ENCODE measurements at places on chromosomes 6 and 20. TPM values are rescaled to one million over a fixed set of nuclear protein-coding genes. Genes with fewer than 3 reads are reported as not detected.

The FAXC gene
- not detected for total RNA-seq

The IMPG1 gene
- total RNA-seq: not detected

The MANEA gene
- total RNA-seq: 15.3 TPM

The APCDD1L gene
- not detected for total RNA-seq

The HLA-G gene
- total RNA-seq: 2.8 TPM

- H3K4me3 ChIP-seq: no peak overlapping the region
- H3K36me3 ChIP-seq: no peaks in the 10 kb centered on the region
- DNase-seq: no peak
Measured at GRCh38 chr6:2042956-2043648, 202.3 kb downstream of the GMDS start.

Measured in natural killer cell treated with Interleukin-12 subunit alpha and Interleukin-12 subunit beta and Interleukin-15 and Interleukin-18, amount 100 ng/mL, for 72 hours (primary cell).